HFFc6 (cell line): ENCODE measurements at places on chromosomes 5 and 9.

DNA sequence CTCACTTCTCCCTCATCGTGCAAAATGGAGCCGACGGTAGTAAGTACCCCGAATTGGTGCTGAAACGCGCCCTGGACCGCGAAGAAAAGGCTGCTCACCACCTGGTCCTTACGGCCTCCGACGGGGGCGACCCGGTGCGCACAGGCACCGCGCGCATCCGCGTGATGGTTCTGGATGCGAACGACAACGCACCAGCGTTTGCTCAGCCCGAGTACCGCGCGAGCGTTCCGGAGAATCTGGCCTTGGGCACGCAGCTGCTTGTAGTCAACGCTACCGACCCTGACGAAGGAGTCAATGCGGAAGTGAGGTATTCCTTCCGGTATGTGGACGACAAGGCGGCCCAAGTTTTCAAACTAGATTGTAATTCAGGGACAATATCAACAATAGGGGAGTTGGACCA, 979 bp downstream of the PCDHGA12 start:
- no peak for DNase-seq

DNA sequence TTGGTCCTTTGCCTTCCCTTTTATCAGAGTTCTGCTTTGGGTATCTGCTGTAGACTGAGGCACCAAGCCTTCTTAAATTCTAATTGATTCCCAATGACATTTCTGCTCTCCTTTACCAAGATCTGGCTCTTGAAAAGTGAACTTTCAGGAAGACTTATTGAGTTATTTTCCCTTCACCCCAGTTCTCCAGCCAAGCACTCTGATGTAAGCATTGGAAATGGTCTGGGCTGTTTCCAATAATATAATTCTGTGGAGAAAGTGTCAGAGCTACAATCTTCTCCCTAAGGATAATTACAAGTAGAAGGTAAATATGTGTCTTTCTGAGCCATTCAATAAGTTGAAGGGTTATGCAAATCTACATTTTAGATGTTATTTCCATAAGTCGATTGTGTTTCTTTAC, 30.8 kb downstream of the BTF3 start:
- no peak for DNase-seq

DNA sequence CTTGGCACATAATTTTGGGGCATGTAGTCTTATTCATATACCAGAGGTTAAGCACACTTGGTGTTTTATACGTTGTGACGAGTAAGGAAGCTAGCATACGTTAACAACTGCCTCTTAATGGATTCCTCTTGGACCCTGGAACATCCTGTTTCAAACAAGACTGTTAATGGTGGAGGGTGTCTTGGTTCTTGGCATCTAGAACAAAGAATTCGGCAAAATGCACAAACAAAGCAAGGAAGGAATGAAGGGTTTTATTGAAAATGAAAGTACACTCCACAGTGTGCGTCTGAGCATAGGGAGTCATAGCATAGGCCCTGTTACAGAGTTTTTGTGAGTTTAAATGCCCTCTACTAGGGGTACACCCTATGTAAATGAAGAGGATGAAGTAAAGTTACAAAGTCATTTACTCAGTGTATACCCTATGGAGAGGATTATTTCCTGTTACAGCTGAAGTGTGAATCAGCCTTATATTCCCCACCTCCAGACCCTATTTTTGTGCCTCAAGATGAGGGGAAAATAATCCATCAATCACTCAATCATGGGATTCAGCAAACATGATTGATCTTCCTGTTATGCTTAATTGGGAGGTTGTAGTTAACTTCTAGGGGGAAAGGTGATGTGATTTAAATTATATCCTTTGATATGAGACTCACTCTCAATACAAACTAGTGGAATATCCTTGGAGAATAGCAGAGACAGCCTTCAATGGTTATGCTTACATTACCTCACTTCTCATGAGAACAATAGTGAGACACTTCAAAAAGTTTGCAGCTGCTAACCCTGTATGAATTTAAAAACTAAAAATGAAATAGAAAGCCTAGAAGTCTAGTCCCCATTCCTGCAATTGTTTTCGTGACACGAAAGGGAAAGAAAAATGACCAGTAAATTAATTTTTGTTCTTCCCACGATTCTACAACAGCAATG, 84.9 kb upstream of the MYO10 start:
- no peak for DNase-seq

DNA sequence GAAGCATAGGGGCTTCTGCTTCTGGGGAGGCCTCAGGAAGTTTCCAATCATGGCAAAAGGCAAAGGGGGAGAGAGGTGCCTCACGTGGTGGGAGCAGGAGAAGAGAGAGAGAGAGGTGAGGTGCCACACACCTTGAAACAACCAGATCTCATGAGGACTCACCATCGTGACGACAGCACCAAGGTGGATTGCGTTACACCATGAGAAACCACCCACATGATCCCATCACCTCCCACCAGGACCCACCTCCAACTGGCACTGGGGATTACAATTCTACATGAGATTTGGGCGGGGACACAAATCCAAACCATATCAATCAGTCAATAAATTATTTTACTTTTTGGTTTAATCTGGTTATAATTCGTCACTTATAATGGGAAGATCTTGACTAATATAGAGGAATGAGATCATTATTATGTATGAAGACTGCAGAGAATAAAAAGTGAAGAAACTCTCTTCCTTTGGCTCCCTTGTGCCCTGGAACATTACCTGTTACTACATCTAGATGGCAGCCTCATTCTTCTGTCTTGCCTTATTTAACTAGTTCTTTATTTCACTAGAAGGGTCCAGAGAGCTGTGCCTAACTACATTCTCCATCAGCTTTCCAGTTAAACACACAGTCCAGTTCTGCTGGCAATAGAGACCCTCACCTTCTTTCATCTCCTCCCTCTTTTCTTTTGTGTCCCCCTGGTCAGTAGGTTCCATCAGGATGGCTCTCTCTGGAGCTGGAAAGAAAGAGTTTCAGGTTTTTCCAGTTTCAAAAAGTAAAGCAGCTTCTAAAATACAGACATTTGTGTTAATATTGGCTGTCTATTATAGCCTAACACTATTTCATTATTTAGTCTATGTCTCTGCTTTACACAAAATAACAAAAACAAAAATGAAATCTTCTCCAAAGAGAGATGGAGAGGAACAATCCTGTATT, 21.7 kb upstream of the SPINK7 start:
- DNase-seq, result no peak

DNA sequence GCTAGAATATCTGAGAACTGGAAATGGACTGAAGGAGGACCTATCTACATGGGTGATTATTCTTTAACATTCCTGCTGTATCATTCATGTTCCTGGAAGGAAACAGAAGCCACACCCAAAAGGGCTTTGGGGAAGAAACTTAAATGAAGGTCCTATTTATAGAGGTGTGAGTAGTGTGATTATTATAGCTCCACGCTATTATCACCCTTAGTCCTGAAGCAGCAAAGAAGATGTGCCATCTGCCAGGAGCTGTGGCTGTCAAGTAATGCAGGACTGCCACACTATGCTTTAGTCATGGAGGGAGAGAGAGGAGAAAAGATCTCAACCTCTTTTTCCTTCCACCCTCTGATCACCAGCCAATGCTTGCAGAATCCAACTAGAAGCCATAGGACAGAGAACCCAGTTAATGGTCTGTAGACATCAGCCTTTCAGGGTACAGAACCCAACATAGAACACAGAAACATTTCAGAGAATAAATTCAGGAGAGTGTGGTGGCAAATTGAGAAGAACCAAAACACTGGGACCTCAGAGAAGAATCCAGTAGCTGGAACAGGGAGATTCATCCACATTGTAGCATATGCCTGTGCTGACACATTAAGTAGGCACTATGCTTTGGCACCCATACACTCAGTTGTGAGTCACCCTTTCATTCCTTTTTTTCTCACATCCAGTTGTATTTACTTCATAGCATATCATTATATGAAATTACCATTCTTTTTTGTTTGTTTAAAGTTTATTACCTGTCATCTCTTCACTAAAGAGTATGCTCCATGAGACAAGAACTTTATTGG, 21.0 kb upstream of the RNF180 start:
- no peak for DNase-seq

GRCh38 chr9:15856591-15856990, 303.7 kb downstream of the CCDC171 start:
- peak; percentile 55 for DNase-seq

DNA sequence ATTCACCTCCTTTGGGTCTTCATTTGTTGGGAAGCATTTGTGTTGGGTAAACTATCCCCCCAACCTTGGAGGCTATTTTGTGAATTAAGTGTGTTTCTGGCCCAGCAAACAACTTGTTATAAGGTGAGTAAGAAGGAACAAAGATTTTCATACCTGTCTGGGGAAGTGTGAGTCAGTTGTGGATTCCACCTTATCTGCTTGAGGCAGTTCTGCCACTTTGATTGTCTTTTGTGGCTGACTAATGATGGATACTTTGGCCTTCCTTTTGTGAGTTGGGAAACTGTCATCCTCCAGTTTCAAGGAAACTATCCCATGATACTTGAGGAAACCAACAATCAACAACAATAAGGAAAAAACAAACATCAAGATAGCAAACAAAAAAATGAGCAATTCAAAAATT, 24.6 kb upstream of the CER1 start:
- no peak for DNase-seq

GRCh38 chr9:137365552-137366444, 57.2 kb downstream of the EXD3 start:
- DNase-seq, result no peak

DNA sequence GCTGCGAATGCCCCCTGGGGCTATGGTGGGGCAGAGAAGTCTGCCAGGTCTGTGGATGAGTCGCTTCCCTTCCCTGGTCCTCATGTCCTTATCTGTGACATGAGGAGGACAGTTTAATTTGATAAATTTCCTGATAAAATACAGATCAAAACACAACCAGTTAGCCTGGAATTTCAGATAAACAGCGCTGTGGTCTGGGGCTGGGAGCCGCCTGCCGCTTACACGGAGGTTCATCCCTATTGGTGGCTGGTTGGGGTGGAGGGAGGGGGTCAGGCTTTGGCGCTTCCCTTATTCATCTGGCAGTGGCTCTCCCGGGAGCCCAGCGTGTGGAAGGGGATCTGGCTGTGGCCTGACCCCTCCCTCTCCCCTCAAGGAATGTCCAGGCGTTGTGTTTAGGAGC, 17.9 kb downstream of the CRB2 start:
- DNase-seq, result no peak

- no peak for DNase-seq
Measured at GRCh38 chr9:129352146-129352865, 174.2 kb upstream of the IER5L start.

GRCh38 chr9:129160712-129161533, 17.1 kb downstream of the IER5L start:
- DNase-seq, result no peak

DNA sequence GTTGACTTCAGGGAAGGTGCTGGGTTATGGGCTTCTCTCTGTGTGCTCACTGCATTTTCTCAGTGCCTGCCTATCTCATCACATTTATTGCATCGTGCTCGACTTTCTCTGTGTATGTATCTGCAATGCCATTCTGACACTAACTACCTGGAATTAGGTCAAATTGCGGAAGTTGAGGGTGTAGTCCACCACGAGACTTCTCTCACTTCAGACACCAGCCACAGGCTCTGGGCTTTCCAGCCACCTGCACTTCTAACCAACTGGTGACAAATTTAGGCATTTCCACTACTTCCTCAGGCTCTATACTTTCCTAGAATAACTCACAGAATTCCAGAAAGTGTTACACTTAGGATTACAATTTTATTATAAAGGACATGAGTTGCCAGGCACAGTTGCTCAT, 188.6 kb upstream of the ZNF608 start:
- no peak for DNase-seq

DNA sequence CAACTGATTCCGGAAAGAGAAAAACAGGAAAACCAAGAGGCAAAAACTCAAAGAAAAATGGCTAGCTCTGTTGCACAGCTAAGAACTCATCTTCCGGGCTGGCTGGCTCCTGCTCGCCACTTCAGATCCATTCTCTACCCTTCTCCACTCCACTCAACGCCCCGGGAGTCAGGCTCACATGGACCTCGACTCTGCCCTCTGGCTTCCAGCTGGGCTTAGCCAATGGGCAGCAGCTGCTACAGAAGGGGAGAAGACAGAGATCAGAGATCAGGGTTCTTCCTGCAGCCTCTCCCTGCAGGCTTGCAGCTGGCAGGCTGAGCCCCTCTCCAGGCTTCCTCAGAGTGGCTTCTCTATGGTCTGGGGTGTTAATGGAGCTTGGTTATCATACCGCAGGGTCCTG, 187.5 kb downstream of the MED10 start:
- DNase-seq, result no peak

DNA sequence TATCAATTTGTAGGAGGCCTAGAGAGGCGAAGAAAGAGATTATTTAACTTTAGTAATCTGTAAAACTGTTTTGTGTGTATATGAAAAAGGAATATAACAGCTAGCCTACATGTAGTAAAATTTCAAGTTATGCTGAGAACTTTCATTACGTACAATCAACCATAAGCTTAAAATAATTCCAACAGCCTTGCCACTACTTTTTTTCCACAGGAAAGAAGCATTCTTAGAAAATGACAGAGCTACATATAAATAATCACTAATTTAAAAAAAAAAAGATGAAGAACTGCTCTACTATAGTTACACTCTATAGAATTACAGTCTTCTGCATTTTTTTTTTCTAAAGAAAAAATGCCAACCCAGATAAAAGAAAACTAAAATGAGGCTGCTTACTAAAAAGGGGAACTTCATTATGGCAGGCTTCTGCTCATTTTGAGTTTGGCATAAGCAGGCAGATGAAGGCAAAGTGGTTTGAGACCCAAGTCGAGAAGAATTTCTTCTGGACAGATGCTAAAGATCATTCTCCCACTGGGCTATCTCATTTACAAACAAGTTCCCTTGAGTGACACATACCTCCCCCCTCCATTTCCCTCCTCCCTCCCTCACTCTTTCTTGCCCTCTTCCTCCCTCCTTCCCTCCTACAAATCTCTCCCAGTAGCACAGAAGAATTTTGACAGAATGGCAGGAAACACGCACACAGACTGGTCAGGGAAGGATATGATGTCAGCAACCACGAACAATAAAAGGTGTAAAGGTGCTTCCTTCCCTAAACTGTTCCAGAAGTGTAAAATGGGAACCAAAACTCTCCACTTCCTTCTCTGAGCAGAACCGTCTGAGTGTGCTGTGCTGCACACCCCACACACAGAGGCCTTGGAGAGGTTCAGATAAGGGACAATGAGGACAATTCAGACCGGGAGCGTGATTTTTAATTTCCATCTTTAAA, 56.1 kb downstream of the MEF2C start:
- DNase-seq, result peak; percentile 68

- DNase-seq, result no peak
Measured at GRCh38 chr9:107982745-107983144, 493.2 kb upstream of the KLF4 start.

DNA sequence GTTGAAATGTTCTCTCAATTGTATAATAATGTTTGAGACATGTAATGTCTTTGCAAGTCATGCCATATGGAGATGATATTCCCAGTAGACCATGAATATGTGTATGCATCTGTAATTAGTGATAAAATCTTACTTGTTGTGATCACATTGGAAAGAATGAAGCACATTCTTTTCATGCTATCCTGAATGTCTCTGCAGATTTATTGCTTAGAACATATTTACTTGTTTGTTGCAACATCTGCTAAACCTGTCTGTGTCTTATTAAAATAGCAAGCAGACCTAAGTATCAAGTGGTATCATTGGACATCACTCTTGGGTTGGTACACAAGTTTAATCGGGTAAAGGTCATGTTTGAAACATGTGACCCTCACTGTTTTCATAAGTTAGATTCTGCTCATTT, 265.5 kb upstream of the CD180 start:
- DNase-seq, result no peak

GRCh38 chr5:133696006-133696584, 83.8 kb upstream of the FSTL4 start:
- no peak for DNase-seq
